Activated T-helper 17 cell treated with anti-CD3 and anti-CD28 coated beads, Interleukin-2, amount 50 U/mL, for 72 hours (primary cell): ENCODE measurements at places on chromosomes 6 and 20.

GRCh38 chr6:159311618-159312017 is 142.4 kb downstream of the FNDC1 start:
- ATAC-seq, result no peak

DNA sequence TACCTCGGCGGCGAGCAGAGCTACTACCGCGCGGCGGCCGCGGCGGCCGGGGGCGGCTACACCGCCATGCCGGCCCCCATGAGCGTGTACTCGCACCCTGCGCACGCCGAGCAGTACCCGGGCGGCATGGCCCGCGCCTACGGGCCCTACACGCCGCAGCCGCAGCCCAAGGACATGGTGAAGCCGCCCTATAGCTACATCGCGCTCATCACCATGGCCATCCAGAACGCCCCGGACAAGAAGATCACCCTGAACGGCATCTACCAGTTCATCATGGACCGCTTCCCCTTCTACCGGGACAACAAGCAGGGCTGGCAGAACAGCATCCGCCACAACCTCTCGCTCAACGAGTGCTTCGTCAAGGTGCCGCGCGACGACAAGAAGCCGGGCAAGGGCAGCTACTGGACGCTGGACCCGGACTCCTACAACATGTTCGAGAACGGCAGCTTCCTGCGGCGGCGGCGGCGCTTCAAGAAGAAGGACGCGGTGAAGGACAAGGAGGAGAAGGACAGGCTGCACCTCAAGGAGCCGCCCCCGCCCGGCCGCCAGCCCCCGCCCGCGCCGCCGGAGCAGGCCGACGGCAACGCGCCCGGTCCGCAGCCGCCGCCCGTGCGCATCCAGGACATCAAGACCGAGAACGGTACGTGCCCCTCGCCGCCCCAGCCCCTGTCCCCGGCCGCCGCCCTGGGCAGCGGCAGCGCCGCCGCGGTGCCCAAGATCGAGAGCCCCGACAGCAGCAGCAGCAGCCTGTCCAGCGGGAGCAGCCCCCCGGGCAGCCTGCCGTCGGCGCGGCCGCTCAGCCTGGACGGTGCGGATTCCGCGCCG is 994 bp downstream of the FOXC1 start:
- peak; percentile 20 for ATAC-seq

GRCh38 chr20:49990271-49990720 is 7.5 kb downstream of the SNAI1 start:
- no peak for ATAC-seq

DNA sequence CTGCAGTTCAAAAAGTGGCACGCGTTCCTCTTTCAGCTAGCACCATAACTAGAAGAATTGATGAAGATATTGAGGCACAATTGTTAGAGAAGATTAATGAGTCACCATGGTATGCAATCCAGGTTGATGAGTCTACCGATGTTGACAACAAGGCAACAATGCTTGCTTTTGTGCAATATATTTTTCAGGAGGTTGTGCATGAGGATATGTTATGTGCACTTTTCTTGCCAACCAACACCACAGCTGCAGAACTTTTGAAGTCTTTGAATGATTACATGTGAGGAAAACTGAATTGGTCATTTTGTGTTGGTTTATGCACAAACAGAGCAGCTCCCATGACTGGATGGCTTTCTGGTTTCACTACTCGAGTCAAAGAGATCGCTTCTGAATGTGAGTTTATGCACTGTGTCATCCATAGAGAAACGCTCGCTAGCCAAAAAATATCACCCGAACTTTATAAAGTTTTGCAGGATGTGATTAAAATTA is 129.3 kb upstream of the SLC24A3 start:
- ATAC-seq, result no peak

GRCh38 chr6:14118091-14118439 is 493 bp downstream of the CD83 start:
- peak; percentile 11 for ATAC-seq

- no peak for ATAC-seq
Observed at GRCh38 chr6:169800668-169801395, 49.4 kb downstream of the ERMARD start.

DNA sequence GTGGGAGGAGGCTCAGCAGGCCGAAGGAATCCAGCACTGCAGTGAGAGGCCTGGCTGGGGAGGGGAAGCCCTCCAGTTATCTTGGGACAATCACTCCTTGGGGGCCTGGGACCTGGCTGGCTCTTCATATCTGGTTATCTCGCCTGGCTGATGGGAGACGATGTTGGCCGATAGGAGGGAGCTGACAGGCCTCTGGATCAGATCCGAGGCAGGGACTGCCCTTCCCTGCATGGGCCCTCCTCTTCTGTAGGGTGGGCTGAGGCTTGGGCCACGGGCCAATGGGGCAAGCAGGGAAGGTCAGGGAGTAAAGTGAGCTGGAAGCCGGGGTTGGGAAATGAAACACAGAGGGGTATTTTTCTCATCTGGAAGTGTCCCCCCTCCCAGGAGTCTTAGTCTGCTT is 25.2 kb downstream of the MANBAL start:
- ATAC-seq, result no peak

DNA sequence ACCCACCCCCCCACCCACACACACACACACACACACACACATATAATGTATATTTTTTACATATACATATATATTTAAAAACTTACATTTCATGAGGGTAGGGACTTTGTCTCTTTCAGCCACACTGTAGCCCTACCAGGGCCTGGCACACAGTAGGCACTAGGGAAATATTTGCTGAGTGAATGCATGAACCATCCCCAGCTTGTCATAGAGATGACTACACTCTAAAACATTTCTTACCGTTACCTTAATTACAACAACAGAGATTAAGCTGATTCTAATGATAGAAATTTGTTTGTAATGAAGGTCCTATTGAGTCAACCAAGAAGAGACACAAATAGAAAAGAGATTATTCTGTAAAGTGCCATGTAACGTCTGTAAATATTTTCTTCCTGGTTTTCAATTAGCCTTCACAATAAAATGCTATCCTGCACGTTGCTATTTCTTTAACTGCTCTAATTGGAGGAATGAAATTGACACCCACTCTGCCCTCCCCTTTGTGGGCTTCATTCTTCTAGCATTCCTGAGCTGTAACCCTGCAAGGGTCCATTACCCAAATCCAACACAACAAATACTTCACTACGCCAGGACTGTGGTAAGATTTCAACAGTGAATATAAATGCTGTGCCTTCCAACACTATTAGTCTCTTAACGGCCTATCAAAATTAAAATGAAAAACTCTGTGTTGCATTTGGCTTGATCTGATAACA is 30.8 kb downstream of the SIM1 start:
- ATAC-seq, result no peak

DNA sequence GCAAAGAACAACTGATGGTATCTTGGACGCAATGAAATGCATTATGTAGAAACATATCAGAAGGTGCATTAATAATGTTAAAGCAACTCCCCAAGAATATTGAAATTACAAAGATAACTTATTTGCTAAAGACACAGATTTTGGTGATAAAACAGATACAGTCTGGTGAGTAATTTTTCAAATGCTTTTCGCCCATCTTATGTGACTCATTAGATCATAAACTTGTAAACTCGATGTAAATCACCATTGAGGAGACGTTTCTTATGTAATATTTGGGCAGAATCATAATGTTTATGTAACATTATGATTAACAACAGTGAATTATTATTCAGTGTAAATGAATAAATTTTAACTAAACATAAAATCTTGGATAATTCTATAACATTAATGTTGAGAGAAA is 608.1 kb downstream of the KIF16B start:
- ATAC-seq, result no peak

- ATAC-seq, result no peak
Observed at GRCh38 chr6:144661116-144661806, 376.1 kb downstream of the UTRN start.

DNA sequence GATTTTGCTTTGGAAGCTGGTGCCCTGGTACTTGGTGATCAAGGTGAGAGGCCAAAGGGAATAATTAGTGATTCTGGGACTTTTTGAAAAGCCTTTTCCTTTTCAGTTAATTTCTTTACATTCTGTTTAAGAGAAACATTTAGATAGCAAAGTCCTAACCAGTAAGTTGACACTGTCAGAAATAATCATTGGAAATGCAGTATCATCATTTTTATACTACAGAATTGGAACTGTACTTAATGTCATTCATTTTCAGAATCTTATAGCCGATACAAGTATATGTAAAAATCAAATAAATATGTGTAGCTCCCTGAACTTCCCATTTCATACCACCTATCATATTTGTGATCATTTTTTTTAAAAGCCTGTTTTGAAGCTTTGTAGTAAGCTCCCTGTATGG is 27.5 kb downstream of the MCM8 start:
- no peak for ATAC-seq

DNA sequence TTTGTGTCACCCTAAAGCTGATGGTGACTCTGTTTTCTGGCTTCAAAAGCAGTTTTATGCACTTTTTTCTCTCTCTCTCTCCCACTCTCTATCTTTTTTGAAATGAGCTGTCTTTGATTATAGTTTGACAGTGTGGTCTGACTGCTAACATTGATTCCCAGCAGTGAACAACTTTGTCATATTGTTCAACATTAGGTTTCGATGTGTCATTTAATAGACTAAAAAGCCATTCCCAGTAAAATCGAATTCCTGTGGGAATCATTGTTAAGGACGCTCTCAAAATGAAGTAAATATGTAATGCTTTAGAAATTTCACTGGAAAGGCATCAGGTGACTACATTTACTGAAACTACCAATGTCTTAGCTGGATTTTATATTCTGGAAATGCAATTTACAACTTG is 69.9 kb upstream of the FLRT3 start:
- ATAC-seq, result no peak

- no peak for ATAC-seq
Observed at GRCh38 chr6:137133122-137133521, 40.3 kb downstream of the IL22RA2 start.

DNA sequence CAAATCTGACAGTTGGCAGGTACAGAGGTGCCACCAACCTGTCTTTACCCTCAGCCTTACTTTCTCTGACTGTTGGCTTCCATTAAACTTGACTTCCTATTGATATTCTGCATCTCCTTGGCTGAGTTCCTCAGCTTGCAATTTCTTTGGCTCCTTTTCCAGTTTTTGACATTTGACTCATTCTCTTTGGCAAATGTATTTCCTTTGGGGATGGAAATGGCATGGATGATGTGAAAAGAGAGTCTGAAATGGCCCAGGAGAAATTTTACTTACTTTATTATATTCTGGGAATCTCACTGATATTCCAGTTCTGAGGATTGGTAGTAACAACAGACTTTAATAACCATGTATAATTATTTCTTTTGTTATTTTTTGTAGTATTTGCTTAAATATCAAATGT is 255.2 kb downstream of the CD109 start:
- no peak for ATAC-seq
